ENCODE measurements at places on chromosomes 6 and 20.

DNA sequence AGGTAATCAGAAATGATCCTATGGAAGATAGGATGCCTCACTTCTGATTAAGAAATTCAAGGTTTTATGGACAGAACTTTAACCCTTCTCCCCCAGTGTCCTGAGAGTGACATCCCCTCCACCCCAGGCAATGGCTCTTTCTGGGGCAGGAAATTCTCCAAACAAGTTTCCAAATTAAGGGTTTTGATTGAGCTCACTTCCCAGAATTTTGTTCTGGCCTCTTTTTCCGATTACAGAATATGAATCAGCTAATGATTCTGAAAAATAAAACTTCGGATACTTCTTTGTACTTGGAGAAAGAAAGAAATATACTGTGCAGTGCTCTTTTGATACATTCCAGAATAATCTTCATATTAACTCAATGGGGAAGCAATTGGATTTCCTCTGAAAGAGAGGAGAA lies 32.8 kb upstream of the TASP1 start:
- DNase-seq = no peak

GRCh38 chr6:93550551-93551276 lies 131.4 kb upstream of the EPHA7 start:
- no peak for DNase-seq

GRCh38 chr20:2871661-2872458 lies 1.4 kb upstream of the PTPRA start:
- no peak for DNase-seq

DNA sequence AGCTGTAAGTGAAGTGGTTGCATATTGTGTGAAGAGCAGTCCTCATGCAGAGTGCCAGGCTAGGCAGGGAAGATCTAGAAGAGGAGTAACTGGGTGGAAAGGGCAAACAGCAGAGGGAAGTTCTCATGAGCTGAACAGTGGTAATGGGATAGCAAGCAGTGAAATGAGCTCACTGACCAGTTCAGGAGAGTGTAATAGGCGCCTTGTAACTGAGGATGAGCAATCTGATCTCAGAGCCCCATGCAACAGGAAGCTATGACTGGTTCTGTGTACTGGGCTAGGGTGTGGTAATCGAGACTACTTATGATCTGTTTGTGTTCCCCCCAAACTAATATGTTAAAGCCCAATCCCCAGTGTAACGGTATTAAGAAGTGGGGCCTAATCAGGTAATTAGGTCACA lies 98.6 kb downstream of the RFX6 start:
- DNase-seq = no peak

DNA sequence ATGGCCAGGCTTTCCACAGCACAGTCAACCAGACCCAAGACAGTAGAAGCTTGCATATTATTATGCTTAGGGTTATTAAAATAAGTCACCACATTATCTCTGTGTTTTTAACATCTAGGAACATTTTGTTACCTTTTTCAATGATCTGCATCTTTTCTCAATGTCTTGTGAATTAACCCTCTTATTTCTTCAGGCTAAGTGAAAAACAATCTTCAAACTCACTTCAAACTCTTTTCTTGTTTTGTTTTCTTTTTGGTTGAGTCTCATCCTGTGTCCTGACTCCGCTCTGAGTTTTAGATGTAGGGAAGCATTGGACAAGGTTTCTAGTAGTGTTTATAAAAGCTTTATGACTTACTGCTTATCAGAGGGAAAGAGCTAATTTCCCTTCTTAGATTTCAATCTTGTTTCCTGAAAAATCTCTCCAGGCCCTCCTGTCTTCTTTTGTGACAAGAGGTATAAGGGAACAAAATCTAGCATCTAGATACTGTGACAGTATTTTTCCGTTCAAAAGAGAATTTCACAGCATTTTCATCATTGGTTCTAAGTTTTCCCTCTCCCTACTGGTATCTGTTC lies 26.2 kb downstream of the NOX3 start:
- DNase-seq = no peak

DNA sequence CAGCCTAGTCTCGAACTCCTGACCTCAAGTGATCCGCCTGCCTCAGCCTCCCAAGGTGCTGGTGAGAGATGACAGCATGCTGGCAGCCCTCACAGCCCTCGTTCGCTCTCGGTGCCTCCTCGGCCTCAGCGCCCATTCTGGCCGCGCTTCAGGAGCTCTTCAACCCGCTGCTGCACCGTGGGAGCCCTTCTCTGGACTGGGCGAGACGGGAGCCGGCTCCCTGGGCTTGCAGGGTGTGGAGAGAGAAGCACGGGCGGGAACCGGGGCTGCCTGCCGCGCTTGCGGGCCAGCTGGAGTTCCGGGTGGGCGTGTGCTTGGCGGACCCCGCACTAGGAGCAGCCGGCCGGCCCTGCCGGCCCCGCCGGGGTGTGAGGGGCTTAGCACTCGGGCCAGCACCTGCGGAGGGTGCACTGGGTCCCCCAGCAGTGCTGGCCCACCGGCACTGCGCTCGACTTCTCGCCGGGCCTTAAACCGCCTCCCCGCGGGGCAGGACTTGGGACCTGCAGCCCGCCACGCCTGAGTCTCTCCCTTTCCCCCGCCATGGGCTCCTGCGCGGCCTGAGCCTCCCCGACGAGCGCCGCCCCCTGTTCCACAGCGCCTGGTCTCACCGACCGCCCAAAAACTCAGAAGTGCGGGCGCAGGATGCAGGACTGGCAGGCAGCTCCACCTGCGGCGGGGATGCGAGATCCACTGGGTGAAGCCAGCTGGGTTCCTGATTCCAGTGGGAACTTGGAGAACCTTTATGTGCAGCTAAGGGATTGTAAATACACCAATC lies 31.5 kb upstream of the RANBP9 start:
- no peak for DNase-seq

GRCh38 chr6:107666084-107666980 lies 157.8 kb downstream of the SCML4 start:
- no peak for DNase-seq

- no peak for DNase-seq
These were observed 17.4 kb downstream of the SPINT3 start for GRCh38 chr20:45497971-45498494.

- DNase-seq = peak; percentile 50
These were observed 3.0 kb downstream of the WFDC5 start for GRCh38 chr20:45111799-45112471.

- no peak for DNase-seq
These were observed 31.1 kb downstream of the CDKAL1 start for GRCh38 chr6:20565342-20565741.

DNA sequence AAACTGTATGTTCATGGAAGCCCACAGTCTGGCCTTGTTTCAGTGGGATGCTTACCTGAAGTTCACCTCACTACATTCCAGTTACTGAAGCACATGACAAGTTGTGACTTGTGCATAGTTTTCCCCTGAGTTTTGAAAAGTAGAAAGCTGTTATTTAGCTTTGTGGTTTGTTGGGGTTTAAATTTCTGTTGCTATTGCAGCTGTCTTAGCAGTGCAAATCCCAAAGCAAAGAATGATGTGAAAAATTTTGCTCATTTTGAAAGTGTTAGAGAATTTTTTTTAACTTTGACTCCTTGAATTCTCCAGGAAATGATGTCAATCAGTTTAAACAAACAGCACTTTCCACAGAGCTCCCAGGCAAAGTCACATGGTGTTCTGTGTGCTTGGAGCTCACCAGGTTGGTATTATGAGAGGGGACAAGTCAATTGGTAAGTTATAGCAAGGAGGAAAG lies 268.4 kb downstream of the ADGRG6 start:
- DNase-seq = no peak

GRCh38 chr6:29694637-29695036 lies 13.7 kb upstream of the ZFP57 start:
- no peak for DNase-seq

- DNase-seq = peak; percentile 44
These were observed 99.1 kb downstream of the ARMC2 start for GRCh38 chr6:108947114-108947854.

DNA sequence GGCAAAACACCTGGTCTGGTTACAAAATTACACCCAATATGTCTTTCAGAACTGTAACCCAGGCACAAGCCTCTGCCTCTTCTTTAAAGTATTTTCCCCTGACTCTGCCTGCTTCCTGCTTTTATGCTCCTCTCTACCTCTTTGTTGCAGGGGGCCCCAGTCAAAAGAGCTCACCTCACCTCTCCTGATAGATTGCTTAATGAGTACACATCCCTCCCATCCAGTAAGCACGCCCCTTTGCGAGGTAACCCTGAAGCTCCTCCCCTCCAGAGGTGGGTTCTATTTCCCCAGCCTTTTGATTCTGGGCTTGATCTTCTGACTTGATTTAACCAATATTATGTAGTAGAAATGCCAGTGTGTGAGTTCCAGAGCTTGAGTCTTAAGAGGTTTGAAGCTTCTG lies 56.6 kb upstream of the EYA2 start:
- DNase-seq = no peak

DNA sequence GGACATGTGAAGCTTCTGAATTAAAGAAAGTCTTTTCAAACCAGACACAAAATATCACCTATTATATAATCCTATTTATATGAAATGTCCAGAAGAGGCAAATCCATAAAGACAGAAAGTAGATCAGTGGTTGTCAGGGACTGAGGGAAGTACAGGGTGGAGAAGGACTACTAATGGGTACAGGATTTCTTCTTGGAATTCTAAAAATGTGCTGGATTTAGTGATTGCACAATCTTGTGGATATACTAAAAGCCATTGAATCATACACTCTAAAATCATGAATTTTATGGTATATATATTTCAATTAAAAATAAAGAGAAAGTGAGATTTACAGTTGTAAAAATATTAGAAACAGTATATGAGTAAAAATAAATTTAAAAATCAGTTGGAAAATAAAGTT lies 18.7 kb upstream of the MC3R start:
- DNase-seq = no peak

- DNase-seq = no peak
These were observed 241.0 kb downstream of the MYLK4 start for GRCh38 chr6:2509711-2510110.

GRCh38 chr6:14711704-14712379 lies 534.0 kb upstream of the JARID2 start:
- DNase-seq = no peak

DNA sequence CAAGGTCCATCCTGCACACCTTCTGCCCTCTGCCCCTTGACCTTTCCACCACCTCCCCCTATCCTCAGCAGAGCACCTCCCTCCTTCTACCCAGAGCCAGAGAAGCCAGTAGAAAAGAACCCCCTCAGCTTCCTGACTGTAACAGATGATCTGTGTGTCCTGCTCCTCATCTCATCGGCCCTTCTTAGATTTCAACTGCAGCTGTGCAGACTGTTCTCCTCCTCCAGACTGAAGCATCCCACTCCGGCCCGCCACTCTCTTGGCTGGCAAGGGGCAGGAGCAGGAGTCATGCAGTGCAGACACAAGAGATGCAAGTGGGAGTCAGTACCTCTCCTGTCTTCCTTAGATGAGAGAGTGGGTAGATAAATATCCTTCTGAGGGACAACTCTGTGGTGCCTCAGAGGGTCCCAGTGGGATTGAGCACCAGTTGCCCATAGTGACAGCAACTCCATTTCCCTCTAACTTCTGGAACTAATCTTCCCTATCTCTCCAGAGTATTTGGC lies 163.5 kb upstream of the MLN start:
- DNase-seq = no peak

GRCh38 chr20:22020201-22020600 lies 314.7 kb downstream of the PAX1 start:
- DNase-seq = no peak

GRCh38 chr20:43408848-43409576 lies 48.7 kb upstream of the SRSF6 start:
- DNase-seq = peak; percentile 44

DNA sequence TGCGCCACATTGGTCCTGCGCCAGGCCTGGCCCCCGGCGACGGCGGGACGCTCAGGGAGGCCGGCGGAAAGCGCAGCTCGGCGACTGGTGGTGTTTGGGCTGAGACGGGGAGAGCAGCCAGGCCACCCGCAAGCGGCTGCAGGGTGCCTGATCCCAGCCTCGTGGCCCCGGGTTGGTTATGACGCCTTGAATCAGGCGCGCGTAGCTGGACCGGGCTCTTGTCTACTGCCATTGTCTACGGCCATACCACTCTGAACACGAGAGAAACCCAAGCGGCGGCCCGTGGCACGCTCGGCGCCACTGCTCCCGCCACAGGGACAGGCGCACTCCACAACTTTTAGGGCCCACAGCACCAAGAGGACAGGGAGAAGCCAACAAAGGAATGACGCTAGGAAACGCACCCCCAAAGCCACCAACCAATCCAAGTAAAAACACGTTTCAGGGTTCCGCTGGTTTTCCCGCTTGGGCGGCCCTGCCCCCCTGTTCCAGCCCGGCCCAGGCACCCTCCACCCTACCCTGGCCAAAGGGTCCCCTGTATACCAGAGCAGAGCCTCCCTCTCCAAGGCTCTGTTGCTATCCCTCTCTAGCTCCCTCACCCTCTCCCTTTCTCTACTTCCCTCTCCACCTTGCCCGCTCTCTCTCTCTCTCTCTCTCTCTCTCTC lies 1849.3 kb upstream of the DEFB115 start:
- no peak for DNase-seq

- DNase-seq = no peak
These were observed 136.7 kb upstream of the GMDS start for GRCh38 chr6:2381872-2382661.

- DNase-seq = no peak
These were observed 72.9 kb upstream of the SLC22A16 start for GRCh38 chr6:110549277-110549676.

DNA sequence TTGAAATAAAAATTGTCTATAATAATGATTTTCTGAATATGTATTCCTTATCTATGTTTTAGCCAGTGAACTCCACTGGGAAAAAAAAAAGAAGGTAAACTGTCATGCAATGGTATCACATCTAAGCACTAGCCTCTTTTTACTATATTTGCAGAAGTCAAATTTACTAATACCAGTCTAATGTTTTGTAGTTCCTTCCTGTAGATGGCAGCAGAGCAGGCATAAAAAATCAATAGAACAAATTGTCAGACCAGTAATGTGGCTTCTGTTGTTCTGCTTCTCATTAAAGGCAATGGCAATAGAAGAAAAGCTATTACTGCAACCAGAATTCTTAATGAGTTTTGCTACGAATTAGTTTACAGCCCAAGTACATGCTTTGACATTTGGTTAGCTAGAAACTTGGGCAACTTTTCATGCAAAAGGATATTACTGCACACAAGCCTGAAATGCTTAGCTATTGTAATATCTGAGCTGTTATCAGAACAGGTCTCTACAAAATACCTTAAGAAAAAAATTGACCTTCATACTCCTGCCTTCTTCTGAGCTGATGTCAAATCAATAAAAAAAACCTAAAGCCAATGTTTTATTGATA lies 476.9 kb downstream of the KHDRBS2 start:
- peak; percentile 74 for DNase-seq

DNA sequence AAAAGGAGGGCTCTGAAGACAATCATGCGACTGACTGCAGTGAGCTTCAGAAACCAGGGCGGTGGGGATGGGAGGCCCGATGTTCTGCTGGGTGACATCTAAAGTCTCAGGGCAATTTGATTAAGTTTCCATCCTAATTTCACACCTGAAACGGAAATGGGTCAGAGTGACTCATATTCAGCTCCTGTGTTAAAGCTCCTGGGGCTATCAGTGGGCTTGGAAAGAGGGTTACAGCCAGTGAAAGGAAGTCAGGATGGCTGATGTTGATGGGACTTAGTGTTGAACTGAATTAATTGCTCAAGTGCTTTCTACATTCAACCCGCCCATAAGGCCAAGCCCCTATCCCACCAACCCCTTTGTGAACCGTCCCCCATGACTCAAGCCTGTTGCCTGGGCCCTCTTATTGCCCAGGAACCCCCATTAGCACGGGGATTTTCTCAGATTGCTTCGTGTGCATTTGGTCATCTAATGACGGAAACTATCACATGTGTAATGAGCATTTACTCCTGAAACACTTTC lies 47.1 kb upstream of the TBC1D7 start:
- no peak for DNase-seq
